ENCODE measurements at places on chromosomes 11 and 22.

DNA sequence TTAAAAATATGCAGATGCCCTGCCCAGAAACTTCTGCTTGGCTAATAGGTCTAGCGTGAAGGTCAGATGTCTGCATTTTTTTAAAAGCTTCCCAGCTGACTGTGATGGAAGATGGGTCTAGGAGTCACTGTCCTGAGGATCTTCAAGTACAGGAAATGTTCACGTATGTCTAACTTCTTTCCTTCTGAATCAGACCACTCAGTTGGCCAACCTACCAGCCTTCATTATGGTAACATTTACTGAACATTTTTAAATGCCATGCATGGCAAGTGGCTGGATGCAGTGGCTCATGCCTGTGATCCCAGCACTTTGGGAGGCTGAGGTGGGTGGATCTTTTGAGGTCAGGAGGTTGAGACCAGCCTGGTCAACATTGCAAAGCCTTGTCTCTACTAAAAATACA is 1.1 kb upstream of the PRG2 start:
- DNase-seq = no peak

DNA sequence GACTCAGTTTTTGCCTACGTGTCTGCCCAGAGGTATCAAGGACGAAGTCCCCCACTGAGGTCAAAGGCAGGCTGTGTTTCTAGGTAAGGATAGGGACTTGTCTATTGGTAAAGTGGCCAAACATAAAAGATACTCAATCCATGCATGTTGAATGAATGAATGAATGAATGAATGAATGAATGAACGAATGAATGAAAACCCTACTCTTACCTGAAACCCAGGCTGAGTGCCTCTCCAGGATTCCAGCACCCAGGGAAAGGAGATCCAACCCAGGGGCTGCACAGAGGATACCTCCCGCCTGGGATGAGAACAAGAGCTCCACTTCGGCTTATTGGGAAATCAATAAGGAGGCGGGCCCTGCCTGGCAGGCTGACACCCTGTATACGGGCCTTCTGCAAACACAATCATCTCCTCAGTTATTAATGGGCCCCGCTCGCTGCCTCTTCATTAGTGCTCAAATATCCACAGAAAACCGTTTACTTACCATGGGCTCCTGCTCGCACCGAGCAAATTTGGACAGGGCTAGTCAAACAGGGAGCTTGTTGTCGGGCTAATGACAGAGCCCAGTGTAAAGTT is 177.4 kb downstream of the BUD13 start:
- DNase-seq = no peak

DNA sequence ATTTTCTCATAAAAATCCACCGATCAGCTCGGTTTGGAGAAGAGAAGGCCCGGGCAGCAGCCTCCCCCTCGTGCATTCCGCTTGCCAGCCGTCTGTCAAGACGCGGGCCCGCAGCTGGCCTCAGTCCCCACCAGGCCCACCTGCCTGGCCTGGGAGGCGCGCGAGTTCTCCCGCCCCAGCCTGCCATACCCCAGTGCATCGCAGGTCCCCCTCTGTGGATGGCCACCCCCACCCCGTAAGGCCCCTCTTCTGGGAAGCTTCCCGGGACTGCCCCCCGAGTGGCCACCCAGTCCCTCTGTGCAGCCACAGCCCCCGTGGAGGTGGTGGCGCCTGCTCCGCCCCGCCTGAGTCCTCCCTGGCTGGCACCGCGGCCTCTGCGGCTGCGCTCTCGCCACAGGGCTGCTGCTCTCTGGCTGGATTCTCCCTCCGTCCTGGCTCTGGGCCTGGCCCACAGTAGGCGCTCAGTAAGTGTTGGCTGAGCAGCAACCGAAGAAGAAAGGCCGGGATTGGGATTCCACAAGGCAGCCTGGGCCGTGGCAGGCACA is 74.0 kb upstream of the TCF20 start:
- DNase-seq = peak; percentile 80

DNA sequence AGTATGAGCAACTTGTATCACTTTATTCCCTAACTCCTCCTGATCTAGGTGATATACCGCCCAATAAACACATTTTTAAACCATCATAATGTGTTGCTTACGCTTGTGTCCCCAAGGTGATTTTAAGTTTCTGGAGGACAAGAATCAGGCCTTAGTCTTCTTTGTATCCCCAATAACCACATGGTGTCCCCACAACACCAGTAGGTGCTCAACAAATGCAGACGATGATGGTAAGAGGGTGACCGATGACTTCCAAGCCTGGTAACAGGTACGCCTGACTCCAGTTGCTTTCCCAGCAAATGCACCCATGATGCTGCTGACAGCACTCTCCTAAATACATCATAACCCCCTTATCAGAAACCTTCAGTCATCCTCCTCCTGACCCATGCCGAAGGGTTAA is 64.2 kb downstream of the EFCAB6 start:
- DNase-seq = no peak

DNA sequence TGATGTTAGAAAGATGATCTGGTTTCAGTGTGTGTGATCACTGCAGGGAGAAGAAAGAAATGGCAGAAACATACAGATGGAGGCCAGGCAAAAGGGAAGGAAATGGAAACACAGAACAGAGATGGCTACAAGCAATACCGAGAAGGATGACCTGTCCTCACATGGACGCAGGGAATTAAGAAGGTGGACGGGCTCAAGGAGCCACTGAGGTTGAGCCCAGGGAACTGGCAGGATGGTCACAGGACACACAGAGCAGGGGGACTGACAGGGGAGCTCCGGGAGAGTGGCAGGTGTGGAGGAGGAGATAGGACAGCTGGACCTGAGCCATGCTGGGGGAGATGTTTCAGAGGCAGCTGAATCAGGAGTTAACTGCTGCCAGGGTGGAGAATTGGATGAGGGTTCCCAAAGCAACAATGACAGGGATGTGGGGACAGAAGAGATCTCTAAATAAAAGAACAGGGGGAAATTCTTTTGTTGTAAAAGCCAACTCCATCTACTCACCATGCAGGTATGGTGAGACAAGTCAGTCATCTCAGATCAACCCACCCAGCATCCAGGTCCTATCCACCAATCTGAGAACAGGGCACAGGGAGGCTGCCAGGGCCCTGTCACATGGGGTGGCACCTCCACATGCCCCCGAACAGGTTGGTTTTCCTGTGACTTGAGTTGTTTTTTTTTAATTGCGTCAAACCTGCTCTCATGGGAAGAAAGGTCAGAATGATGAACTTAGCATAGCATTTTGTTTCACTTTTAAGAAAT is 26.3 kb downstream of the KLHL22 start:
- no peak for DNase-seq

GRCh38 chr11:63791495-63792167 is 21.6 kb upstream of the SPINDOC start:
- no peak for DNase-seq

DNA sequence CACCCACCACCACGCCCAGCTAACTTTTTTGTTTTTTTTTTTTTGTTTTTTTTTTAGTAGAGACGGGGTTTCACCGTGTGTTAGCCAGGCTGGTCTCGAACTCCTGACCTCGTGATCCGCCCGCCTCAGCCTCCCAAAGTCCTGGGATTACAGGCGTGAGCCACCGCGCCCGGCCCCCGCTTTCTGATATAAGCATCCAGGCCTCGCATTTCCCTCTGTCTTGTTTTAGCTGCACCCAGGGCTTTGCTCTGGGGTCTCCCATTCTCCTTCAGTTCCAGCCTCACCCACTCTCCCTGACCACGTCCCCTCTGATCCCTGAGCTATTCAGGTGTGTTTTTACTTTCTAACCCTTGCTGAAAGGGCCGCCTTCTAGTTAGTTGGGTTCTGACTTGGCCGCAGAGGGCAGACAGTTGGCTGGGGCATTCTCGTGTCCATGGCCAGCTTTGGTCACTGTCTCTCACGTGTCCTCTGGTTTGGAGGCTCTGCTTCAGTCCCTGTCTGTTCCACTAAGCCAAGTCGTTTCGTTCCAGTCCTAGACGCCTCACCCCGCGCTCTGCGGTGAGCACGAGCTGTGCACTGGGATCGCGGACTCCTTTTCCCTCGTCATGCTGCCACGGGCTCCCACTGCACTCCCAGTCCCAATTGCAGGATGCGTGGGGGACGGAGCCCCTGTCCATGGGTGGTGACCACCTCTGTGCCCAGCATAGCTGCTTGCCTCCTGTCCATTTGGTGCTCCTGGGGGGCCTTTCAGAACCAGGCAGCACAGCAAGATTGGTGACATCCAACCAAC is 6.0 kb upstream of the TNNT3 start:
- DNase-seq = no peak

DNA sequence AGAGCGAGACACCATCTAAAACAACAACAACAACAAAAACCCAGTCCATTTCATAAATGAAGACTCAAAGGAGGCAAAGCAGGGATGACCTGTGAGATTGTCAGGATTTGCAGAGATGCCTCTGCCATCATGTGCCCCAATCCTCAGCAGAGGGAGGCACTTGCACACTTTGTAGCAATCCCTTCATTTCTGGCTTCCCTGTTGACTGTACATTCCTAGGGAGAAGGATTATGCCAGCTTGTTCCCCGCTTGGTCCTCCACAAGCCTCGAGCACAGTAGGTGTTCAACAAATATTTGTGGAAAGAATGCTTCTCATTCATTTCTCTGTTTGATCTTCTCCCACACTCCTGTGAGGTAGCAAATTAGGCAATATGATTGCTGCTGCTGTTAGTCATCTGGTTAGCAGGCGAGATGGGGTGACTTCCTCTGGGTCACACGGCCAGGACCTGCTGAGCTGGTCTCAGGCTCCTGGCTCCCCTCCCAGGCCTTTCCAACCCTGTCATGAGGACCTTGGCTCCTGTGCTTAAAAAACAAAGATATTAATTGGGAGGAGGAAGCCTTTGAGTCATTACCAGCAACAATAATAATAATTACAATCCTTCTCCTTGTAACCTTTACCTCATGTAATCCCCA is 34.1 kb downstream of the LIF start:
- no peak for DNase-seq

All from hippocampal formation (tissue), 2 donors.